ENCODE measurements at places on chromosomes 2 and 18.

DNA sequence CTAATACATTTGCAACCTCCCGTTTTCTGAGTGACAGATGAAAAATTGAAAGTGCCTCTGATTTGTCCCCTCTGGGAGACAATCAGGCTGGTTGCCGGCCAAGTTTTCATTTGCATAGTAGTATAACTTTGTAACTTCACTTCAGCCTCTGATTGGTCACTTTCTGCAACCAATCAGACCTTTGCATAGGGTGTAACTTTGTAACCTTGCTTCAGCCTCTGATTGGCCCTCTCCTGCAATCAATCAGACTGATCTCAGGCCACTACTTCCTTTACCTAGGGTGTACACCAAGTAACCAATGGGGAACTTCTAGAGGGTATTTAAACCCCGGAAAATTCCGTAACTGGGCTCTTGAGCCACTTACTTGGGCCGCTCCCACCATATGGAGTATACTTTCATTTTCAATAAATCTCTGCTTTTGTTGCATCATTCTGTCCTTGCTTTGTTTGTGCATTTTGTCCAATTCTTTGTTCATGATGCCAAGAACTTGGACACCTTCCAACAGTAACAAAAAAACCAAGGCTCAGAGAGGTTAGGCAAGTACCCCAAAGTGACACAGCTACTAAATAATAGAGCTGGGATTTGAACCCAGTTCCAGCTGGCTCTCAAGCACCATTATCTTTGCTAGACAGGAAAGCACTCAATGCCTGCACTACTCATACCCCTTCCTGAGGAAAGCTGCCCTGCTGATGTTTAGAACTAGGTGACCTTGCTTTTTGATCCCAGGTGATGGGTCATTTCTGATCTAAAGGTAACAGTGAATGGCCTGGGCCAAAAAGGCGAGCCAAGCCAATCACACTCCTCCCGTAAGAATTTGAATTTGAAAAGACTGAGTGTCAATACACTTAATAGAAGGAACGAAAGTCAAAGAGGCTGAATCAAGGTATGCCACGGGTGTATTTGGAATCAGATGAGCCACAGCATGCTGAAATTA, 10.9 kb upstream of the MYOM1 start:
- DNase-seq, result no peak

DNA sequence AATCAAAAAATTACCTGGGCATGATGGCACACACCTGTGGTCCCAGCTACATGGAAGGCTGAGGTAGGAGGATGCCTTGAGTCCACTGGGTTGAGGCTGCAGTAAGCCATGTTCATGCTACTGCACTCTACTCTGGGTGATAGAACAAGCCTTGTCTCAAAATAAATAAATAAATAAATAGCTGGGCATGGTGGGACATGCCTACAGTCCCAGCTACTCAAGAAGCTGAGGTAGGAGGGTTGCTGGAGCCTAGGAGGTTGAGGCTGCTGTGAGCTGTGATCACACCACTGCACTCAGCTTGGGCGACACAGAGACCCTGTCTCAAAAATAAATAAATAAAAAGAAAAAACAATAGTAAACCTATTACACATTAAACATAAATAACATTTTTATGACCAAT, 3.0 kb downstream of the AP1S3 start:
- no peak for DNase-seq

DNA sequence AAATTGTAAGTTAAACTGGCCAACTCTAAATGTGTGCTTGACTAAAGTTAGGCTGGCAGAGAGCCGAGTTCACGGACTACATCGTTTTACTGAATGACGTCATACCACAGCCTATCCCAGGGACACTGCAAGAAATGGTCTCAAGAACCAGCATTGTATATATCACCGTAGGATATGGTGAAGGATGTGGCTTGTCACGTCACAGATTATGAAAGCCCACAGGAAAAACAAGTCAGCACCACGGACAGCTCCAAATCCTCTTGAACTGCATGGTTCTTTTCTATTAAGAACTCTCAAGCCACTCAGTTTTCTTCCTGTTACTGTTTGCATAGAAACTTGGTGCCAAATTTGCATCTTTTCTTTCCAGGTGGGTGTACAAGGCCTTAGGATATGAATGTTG, 85.1 kb upstream of the ACAA2 start:
- DNase-seq, result no peak

DNA sequence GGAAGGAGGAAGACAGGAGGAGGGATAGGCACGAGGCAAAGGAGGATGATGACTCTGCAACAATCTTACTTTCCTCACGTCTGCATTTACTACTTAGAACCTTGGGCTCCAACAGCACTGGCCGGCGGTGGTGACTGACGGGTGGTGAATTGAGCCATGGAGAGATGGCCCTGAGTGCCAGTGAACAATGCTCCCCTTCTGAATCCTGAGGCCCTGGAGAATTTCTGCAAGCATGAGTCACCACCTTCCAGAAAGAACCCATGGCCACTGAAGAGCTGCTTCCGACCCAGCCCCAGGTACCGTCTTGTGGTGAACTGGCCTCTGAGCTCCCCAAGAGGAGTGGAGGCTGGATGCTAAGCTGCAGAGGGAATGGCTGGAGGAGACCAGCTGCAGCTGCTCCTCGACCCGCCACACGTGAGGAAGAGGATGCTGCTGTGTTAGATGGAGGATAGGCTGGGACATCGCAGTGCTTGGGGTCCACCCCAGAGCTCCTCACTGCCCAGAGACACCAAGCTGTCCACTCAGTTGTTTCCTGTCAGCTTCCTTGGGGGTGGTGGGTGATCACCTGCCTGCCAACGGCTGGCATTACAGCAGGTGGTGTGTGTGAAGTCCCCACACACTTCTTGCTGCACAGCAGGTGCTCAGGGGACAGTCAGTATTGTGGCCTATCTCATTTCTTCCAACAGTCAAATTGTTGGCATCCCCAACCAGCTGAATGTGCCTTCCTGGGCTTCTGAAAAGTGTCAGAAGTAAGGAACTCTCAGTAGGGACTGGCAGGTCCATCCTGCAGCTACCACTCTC, 186.5 kb upstream of the ID2 start:
- DNase-seq, result no peak

DNA sequence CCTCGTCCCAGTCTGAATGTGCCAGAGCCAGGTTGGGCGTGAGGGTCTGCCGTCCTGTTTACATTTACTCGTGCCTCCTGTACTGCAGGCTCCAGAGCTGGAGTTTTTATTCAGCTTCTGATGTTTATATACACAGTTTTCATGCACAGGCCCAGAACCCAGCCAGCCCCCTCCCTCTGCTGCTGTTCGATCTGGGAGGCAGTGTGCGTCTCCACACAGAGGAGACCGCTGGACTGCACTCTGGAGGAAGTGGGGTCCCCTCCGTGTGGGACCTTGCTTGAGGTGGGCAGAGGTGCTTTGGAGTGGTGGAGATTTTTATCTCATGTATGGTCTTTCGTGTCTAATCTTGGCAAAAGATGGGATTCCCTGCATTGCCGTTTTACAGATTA, 90.6 kb downstream of the GLI2 start:
- DNase-seq, result no peak

- no peak for DNase-seq
Observed at GRCh38 chr18:45122506-45122905, 441.8 kb downstream of the SETBP1 start.

DNA sequence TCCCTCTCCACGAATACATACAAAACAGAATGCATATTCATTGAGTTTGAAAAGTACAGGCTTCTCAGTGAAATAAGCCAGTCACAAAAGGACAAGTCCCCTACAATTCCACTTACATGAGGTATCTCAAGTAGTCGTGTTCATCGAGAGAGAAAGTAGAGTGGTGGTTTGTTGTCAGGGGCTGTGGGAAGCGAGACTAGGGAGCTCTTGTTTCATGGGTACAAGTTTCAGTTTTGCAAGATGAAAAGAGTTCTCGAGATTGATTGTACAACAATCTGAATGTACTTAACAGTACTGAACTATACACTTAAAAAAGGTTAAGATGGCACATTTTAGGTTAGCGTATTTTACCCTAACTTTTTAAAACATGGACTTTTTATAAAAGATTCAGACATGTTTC, 71.5 kb upstream of the TTC39C start:
- DNase-seq, result no peak

DNA sequence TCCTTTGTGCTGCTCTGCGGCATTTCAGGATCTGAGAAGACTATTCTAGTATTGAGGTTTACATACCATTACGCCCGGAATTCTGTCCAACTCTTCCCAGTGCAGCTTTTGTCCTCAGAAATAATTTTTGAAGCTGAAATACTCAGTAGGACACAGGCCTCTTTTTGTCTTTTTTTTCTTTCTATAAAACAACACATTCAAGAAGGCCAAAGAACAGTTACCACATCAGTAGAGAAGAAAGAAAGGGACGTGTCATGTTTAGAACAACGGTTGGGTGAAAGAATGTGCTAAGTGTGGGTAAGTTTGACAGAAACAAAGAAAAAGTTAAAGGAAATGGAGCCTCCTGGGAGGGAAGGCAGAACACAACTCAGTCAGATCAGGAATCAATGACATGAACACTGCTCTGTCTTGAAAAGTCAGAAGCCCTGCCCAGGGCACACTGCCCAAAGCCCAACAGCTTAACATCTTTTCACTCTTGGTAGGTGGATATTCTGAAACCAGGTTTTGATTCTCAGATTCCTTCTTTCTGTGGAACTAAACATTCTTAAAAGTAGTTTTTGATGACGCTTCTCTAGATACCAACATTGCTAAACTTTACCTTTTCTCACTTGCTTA, 198.6 kb upstream of the CWC22 start:
- no peak for DNase-seq
